Activated CD4-positive, alpha-beta T cell treated with anti-CD3 and anti-CD28 coated beads, Interleukin-2, amount 10 ng/mL, durations not matched to agents 24 days and 14 days (primary cell): ENCODE measurements at places on chromosomes 6 and 20. TPM values are rescaled to one million over a fixed set of nuclear protein-coding genes. Genes with fewer than 3 reads are reported as not detected.

The PROKR2 gene
- not detected in 2 replicates for total RNA-seq

The IMPG1 gene
- not detected in 2 replicates for total RNA-seq

GRCh38 chr20:2364044-2364443 lies 16.7 kb upstream of the TGM6 start:
- no peak for DNase-seq

- DNase-seq, result no peak
Measured at GRCh38 chr20:50040432-50041245, 57.9 kb downstream of the SNAI1 start.

GRCh38 chr6:92710048-92710447 lies 709.3 kb downstream of the EPHA7 start:
- no peak for DNase-seq

DNA sequence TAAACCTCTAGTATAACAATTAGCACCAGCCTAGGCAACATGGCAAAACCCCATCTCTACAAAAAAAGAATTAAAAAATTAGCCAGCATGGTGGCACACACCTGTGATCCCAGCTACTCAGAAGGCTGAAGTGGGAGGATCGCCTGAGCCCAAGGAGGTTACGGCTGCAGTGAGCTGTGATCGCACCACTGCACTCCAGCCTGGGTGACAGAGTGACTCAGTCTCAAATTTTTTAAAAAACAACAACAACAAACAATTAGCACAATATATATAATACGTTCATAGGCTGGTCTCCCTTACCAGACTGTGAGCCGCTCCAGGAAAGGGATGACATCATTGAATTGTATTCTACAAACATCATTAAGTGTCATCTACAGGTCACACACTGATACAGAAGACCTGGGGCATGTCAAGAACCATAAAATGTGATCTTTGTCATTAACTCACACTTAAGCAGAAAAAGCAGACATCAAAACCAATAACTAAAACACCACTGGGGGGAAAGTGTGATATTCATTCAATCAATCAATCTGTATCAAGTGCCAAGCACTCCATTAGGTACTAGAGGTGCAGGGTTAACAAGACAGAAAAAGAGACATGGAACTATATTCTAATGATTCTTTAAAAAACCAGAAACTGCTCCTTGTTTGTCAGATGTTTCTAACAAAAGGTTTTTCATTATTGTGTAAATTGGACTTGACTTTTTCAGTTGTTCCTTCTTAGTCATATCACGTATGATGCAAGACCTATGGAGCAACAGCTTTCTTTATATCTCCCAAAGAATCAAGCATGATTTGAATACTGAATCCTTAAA lies 17.8 kb downstream of the MAP3K5 start:
- no peak for DNase-seq

DNA sequence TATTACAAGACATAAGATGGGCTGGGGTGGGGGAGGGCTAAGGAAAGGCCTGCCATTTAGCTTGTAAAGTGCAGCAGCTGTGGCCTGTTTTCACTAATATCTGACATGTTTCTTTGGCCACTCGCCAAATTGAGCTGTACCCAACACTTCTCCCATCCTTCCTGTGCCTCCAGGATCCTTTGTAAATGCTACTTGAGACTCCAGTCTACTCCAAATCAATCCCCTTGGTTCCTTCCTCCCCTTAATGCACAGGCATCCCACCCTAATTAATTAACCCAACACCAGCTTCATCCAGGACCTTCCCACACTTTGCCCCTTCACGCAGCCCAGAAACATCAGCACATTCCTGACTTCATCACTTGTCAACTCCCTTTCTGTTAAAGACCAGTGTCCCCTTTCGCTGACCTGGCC lies 55.0 kb upstream of the TCF21 start:
- no peak for DNase-seq
